Activated CD8-positive, alpha-beta T cell treated with anti-CD3 and anti-CD28 coated beads for 36 hours (primary cell): ENCODE measurements at places on chromosomes 16 and 17. TPM values are rescaled to one million over a fixed set of nuclear protein-coding genes. Genes with fewer than 3 reads are reported as not detected.

Gene SOST
- total RNA-seq = not detected

- DNase-seq = no peak
Measured at GRCh38 chr17:66570447-66571195, 264.3 kb upstream of the CACNG5 start.

DNA sequence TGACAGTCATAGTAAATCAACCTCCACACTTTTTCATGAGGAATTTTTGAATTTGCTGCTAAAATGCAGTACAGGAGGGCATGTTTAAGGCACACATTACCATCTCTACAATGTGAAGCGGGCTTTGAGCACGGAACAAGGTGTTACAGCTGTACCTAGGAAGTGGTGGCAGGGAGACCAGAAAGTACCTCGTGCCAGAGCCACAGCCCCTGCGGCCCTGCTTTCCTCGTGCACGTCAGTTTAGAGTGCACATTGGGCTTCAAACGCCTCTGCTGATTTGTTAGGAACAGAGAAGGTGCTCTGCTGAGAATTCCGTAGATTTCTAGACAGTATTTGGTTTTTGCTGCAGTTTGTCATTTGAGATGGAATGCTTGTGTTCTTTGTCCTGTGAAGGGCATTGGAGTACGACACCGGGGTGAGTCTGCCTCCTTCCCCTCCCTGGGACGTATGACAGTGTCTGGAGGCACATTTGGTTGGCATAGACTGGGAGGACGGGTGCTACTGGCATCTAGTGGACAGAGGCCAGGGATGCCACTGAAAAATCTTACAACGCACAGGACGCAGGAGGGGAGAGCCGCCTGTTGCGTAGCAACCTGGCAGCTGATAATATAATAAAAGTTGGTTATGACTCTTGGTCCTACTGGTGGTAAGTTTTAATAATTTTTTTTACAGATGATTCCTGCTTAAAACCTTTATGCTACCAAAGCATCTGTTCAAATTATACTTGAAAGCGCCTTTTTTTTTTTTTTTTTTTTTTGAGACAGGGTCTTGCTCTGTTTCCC is 9.1 kb downstream of the FOXK2 start:
- peak; percentile 42 for DNase-seq

DNA sequence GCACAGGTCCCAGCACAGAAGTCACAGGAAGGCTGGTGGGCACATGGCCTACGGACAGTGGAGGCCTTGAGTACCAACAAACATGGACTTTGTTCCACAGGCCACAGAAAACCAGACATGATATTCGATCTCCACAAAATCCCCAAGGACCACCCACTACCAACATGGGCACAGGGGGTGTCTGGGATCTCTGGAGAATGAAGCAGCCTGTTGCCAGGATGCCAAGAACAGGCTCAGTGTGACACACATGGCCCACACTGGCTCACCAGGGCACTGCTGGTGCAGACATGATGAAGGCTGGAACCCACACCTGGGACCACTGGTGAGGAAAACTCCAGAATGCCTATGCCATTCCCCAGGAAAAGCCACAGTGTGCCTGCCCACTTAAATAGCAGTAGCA is 120.2 kb downstream of the C16orf78 start:
- no peak for DNase-seq
